ENCODE measurements at places on chromosomes 6 and 20.

- no peak for DNase-seq
These were observed 115.2 kb upstream of the SCGN start for GRCh38 chr6:25536781-25537180.

GRCh38 chr6:127952831-127953230 is 52.0 kb upstream of the THEMIS start:
- DNase-seq, result no peak

DNA sequence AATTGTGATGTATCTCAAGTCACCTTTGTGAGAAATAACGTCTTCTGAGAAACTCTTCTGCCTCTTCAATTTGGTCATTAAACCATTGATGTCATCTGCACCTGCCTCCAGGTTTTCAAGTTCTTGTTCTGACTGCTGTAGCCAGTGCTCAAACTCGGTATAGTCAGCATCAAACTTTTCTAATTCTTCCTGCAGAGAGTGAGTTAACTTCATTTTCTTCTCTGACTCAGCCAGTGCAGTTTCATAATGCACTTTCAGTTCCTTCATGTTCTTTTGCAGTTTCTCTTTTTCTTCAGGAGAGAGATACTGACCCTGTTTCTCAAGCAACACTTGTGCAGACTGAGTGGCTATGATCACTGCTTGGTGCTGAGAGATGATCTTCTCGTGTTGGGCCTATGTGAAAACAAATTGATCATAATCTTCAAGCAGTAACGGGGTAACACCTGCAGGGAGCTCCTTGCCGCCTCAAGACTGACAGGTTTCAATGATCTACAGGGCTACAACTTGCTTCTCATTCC is 48.8 kb downstream of the DST start:
- no peak for DNase-seq

GRCh38 chr6:32666420-32667300 is at the start of gene HLA-DQB1:
Gene HLA-DQB1, minus strand, starts transcription at chr6:32666657. Its CDS starts 50 bp downstream, at chr6:32666607.
- no peak for DNase-seq

- DNase-seq, result peak; percentile 79
These were observed 1.1 kb downstream of the PPP1R18 start for GRCh38 chr6:30685157-30686008.

All from K562 (cell line).